ENCODE measurements at places on chromosomes 6 and 20.
A peak's percentile ranks its signal among the peaks of the same experiment; 100 is the strongest.

DNA sequence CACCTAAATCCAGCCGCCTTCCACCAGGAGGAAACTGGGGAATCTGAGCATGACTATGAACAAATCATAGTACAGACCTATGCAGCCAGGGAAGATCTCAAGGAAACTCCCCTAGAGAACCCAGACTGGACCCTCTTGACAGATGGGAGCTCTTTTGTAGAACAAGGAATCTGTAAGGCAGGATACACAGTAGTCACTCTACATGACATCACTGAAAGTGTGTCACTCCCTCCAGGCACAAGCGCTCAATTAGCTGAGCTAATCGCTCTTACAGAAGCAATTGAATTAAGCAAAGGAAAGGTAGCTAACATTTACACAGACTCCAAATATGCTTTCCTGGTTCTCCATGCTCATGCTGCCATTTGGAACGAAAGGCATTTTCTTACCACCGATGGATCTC, 36.8 kb downstream of the PLN start:
- DNase-seq: no peak

- DNase-seq: peak; percentile 64
These were observed 24.3 kb downstream of the RBL1 start for GRCh38 chr20:37071481-37071911.

DNA sequence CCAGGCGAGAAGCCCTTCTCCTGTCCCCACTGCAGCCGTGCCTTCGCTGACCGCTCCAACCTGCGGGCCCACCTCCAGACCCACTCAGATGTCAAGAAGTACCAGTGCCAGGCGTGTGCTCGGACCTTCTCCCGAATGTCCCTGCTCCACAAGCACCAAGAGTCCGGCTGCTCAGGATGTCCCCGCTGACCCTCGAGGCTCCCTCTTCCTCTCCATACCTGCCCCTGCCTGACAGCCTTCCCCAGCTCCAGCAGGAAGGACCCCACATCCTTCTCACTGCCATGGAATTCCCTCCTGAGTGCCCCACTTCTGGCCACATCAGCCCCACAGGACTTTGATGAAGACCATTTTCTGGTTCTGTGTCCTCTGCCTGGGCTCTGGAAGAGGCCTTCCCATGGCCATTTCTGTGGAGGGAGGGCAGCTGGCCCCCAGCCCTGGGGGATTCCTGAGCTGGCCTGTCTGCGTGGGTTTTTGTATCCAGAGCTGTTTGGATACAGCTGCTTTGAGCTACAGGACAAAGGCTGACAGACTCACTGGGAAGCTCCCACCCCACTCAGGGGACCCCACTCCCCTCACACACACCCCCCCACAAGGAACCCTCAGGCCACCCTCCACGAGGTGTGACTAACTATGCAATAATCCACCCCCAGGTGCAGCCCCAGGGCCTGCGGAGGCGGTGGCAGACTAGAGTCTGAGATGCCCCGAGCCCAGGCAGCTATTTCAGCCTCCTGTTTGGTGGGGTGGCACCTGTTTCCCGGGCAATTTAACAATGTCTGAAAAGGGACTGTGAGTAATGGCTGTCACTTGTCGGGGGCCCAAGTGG, 5.3 kb downstream of the SNAI1 start:
- no peak for DNase-seq

- no peak for DNase-seq
These were observed 721.4 kb downstream of the RFPL4B start for GRCh38 chr6:113068570-113068969.

GRCh38 chr6:136103763-136104311, 146.3 kb downstream of the MTFR2 start:
- no peak for DNase-seq

GRCh38 chr20:10171864-10172751, 46.5 kb upstream of the SNAP25 start:
- DNase-seq: peak; percentile 4

All from CD4-positive, alpha-beta T cell treated with Interleukin-17A for 4 hours (primary cell).